ENCODE measurements at places on chromosomes 7 and 10.

DNA sequence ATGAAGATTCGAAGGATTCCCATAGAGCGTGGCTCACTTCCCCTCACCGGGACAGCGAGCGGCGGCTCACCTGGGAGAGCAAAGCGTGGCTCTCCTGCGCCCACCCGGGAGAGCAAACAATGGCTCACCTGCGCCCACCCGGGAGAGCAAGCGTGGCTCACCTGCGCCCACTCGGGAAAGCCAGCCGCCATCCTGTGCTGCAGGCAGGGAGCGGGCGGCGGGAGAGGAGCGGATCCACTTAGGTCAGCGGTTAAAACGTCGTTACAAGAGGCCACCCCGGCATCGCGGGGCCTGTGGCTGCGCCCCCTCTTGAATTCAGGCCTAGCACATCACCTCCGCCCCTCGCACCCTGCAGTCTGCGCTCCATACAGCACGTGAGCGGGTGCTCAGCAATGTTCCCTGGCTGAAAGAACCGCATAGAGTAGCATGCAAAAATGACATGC is 461 bp upstream of the FIGNL1 start:
- no peak for DNase-seq

- DNase-seq: no peak
Measured at GRCh38 chr7:43856996-43857395, 12.3 kb downstream of the MRPS24 start.

- DNase-seq: no peak
Measured at GRCh38 chr7:156625580-156625979, 15.0 kb upstream of the RNF32 start.

- DNase-seq: no peak
Measured at GRCh38 chr7:44385434-44386138, 60.2 kb upstream of the CAMK2B start.

GRCh38 chr10:102485093-102485784 is 17.3 kb downstream of the ACTR1A start:
- no peak for DNase-seq

- no peak for DNase-seq
Measured at GRCh38 chr7:112093409-112093808, 112.8 kb downstream of the DOCK4 start.

DNA sequence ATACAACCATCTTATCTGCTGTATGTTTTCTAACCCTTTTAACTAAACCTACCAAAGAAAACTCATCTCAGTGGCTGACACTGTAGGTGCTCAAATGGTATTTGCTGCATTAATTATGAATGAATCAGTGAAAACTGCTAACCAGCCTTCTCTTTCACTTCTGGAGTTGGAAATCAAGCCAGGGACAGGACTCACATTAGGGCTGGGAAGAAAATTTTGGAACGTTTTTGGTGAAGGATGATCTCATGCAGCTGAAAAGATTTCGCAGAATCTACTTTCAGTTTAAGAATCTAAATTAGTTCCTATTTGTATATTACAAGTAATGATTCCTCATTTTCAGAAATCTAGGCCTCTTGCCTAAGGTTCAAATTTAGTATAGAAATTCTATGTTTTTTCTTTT is 12.9 kb downstream of the MTPN start:
- DNase-seq: no peak

GRCh38 chr10:126402721-126403695 is 14.7 kb upstream of the ADAM12 start:
- no peak for DNase-seq

DNA sequence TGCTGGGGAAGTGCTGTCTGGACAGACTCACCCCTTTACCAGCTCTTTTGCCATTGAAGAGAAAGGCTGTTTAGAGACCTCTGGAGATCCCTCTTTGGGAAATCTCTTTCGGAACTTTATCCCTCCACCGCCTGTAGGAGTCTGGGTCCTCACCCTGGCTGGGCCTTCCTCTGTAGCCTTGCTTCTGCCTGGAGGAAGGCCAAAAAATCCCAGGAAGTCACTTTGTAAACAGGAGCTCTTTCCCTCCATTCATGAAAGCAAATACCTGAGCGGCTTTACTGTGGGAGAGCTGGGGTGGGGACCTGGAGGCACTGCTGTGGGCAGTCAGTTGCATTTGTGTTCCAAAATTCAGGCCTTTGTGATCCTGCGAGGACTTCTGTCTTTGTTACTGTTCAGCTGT is 126.2 kb downstream of the KLF6 start:
- DNase-seq: peak; percentile 30

- DNase-seq: no peak
Measured at GRCh38 chr10:61791216-61791615, 110.3 kb upstream of the ARID5B start.

- DNase-seq: no peak
Measured at GRCh38 chr10:73810735-73811465, 498 bp downstream of the NDST2 start.

- no peak for DNase-seq
Measured at GRCh38 chr10:102188298-102188940, 36.2 kb downstream of the NOLC1 start.

DNA sequence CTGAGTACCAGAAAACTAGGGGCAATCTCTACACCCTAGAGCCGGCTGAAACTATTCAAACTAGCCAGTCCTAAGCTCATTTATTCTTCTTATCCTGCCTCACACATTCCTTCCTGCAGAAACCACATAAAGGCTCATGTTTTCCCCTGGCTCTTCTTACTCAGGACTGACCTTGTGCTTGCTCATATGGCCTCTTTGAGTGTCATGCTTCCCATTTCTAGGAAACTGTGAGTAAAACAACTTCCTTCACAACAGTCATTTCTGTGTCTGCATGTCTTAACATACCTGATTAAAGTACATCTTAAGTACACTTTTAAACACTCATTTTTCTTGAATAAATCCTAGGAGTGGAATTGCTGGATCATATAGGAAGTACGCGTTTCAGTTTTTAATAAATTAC is 52.3 kb upstream of the KIAA1217 start:
- no peak for DNase-seq

DNA sequence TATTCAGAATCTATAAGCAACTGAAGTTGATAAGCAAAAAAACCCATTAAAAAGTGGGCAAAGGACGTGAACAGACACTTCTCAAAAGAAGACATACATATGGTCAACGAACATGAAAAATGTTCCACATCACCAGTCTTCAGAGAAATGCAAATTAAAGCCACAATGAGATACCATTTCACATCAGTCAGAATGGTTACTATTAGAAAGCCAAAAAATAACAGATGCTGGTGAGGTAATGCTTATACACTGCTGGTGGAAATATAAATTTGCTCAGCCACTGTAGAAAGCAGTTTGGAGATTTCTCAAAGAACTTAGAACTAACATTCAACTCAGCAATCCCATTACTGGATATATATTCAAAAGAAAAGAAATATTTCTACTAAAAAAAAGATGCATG is 332.8 kb upstream of the PLXDC2 start:
- DNase-seq: no peak

GRCh38 chr10:95394161-95394880 is 103.5 kb upstream of the PDLIM1 start:
- DNase-seq: no peak

- peak; percentile 9 for DNase-seq
Measured at GRCh38 chr7:30159698-30160143, 24.9 kb downstream of the MTURN start.

DNA sequence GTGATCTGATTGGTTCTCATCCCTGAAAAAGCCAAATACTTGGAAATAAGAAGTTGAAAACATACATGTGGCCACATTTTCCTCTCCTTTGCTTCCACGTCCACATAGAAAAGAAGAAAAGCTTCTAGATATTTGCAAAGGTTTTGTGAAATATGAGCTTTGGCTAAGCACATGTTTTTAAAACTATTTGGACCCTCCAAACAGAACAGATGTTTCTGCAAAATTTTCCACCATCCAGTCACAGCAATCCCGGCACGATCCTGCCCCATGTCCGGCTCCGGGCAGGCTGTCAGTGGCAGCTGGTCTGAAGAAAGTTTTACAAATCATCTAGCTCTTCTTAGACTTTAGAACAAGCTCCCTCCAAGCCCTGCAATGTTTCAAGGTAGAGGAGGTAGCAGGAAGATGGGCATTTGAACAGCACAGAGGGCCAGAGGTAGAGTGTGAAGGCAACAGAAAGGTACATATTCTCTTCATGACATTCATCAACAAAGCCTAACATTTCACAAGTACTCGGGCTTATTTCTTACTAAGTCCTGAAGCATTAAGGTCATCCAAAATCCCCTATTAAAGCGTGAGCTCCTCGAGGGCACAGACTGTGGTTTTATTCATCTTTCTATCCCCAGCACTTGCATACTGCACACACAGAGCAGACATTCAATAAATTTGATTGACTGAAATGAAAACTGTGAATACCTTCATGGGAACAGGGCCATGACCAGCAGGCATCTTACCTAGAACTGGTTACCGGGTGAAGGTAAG is 110.1 kb downstream of the JAZF1 start:
- no peak for DNase-seq

GRCh38 chr7:372932-373791 is 83.2 kb downstream of the FOXL3 start:
- DNase-seq: no peak

DNA sequence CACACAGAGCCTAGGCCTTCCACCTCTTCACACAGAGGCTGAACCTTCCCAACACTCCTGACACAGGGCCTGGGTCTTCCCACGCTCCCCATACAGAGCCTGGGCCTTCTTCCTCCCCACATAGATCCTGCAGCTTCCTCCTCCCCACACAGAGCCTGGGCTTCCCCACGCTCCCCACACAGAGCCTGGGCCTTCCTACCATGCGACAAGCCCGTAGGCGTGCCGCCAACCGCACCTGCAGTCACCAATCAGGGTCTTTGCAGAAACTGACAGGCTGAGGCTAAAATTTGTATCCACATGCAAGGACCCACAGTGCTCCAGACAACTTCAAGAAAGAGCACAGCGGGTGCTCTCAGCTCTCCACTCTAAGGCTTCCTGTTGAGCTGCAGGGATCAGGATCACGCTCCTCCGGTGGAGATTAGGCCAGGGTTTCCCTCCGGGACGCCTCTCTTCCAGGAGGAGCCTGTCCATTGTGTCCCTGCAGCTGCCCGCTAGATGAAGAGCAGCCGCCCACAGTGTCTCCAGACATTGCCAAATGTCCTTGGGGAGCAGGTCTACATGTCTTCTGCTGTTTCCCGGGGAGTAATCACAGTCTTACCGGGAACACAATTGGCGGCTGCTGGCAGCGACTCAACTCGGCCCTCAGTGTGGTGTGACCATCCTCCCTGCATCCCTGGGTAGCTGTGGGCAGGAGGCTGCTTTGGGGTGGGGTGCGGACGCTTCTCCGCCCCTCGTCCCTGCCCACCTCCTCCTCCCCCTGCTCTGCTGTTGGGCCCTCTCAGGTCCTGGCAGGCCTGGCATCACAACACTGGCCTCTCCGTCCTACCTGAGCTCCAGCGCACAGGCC is 9.7 kb downstream of the CFAP46 start:
- no peak for DNase-seq

GRCh38 chr10:31668326-31668725 is 260.3 kb downstream of the ARHGAP12 start:
- DNase-seq: no peak

- no peak for DNase-seq
Measured at GRCh38 chr10:119656760-119657159, 5.6 kb downstream of the BAG3 start.

DNA sequence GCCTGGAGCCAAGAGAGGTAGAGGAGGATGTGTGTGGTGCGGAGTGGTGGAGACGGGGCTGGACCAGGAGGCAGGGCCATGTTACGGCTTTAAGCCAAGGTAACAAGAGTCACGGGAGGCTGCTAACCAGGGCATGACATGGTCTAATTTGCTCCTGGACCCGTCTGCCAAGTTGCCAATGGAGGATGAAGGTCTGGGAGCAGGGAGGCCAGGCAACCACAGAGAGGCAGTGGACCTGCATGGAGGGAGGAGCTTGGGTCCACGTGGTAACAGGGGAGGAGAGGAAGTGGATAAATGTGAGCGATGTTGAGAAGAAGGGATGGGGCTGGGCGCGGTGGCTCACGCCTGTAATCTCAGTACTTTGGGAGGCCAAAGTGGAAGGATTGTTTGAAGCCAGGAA is 31.0 kb downstream of the SRRM3 start:
- no peak for DNase-seq

DNA sequence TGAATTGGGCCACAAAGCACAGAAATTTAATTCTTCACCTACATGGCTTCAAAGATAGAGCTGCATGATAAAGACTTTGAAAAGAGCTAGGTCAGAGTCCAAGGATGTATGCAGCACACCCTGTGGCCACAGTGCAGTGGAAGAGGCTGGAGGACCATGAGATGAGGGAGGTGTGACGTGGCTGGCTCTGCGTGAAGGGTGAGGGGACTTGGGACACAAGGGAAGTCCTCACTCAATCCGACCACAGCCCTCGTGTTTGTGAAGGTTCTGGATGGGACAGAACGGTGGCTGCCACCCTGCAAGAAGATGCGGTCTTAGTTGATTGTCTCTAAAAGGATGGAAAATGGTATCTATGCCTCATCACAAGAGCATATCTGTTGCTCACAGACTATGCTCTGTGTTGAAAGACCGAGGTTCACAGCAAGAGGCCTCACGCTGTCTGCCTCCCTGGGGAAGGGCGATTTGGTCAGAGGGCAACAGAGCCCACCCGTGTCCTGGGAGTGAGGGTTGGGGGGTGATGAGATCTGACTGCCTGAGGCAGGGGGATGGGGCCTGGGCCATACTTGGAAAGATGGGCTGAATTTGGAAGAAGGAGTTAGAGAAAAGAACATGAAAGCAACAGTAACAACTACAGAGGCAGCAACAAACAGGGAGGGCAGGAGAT is 174.4 kb upstream of the SHH start:
- no peak for DNase-seq

GRCh38 chr7:1290026-1290678 is 57.5 kb downstream of the UNCX start:
- DNase-seq: peak; percentile 77

GRCh38 chr7:76354981-76355730 is 3.6 kb downstream of the YWHAG start:
- no peak for DNase-seq

- no peak for DNase-seq
Measured at GRCh38 chr7:117296066-117296465, 26.8 kb downstream of the WNT2 start.

DNA sequence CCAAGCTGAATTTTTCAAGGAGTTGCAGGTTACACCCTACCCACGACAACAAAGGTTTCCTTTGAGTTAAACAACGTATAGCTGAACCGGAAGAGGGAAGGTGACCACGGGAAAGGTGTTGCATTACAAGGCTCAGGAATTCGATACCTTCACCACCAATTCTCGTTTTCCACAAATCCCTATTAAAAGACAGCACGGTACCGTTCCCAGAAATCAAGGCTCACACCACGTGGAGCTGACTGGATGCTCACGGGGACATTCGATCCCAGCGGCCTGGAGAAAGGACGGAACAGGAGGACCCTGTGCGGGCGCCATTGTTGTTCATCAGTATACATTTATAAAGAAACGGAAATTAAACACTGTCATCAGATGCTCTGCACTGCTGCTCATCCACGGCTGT is 56.4 kb downstream of the CTBP2 start:
- no peak for DNase-seq

DNA sequence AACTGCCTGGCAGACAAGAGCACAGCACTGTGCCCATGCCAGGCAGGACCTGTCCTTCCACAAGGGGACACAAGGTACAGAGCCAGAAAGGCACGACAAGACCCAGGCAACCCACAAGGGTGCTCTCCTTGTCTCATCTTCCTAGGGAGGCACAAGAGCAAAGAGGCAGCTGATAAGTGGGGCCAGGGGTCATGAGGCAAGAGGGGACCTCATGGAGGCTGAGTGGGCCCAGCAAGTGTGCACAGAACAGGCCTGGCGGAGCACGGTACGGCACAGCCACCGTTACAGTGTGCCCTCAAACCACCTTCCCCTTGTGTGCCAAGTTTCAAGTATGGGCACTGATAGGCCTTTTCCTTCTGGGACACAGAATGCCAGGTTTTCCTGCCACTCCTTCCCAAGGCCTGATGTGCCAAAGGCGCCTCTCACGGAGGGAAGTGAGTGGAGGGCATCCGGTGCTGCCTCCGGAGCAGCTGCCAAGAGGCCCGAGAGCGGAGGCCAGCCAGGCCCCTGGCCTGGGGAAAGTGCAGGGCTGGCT is 75.6 kb downstream of the FAM53B start:
- DNase-seq: no peak

Measured in NCI-H748 treated with DMSO at 0.1 percent for 48 hours (cell line).